ENCODE measurements at places on chromosomes 12 and 14.

DNA sequence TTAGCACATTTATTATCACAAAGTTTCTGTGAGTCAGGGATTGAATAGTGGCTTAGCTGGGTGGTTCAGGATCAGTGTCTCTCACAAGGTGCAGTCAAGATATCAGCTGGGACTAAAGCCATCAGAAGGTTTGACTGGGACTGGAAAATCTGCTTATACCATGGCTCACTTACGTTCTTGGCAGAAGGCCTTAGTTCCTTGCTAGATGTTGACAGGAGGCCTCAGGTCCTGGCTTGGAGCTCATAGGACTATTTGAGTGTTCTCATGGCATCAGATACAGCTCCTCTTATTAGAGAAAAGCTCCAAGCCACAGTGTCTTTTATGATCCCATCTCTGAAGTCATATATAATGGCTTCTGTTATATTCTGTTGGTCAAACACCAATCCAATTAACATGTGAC lies 127.3 kb downstream of the SLC6A15 start:
- DNase-seq, result no peak

GRCh38 chr14:36767603-36768281 lies 106.1 kb downstream of the PAX9 start:
- no peak for DNase-seq

DNA sequence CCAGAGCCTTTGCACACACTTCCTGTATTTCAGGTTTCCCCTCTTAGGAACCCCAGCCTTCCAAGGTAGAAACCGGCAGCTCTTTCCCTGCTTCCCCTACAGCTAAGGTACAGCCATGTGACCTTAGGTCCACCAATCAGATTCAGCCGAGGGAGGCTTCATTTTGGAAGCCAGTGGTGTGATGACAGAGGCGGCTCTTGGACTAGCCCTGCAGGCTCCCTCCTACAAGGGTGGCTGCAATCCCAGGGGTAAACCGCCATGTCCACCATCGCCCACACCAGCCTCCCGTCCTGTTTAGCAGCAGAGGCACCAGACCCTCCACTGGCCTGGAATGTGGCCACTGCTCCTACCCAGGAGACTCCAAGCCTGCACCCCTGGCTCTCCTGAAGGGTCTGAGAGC lies 65.6 kb downstream of the SERPINA3 start:
- no peak for DNase-seq

DNA sequence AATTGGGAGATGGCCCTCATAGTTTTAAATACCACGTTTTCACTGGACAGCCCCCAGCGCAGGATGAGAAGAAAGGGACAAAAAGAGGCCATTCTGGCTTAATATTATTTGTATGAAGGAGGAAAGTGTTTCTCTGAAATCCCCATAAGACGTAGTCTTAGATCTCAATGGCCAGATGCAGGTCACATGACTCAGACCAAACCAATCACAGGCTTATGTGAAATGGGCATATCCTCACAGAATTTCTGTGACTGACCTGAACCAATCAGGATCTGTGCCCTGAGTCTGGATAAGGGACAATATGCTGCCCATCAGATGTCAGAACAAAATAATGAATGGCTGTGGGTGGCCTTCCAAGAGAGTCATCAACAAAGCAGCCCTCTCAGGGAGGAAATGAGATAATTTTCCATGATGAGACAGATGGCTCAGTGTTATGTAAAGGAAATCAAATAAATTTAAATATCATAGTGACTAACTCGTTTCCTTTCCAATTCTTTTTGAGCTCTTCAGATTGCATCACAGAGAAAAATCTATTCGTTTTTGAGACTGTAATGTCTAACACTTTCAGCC lies 1009.5 kb upstream of the TMEM132C start:
- no peak for DNase-seq

DNA sequence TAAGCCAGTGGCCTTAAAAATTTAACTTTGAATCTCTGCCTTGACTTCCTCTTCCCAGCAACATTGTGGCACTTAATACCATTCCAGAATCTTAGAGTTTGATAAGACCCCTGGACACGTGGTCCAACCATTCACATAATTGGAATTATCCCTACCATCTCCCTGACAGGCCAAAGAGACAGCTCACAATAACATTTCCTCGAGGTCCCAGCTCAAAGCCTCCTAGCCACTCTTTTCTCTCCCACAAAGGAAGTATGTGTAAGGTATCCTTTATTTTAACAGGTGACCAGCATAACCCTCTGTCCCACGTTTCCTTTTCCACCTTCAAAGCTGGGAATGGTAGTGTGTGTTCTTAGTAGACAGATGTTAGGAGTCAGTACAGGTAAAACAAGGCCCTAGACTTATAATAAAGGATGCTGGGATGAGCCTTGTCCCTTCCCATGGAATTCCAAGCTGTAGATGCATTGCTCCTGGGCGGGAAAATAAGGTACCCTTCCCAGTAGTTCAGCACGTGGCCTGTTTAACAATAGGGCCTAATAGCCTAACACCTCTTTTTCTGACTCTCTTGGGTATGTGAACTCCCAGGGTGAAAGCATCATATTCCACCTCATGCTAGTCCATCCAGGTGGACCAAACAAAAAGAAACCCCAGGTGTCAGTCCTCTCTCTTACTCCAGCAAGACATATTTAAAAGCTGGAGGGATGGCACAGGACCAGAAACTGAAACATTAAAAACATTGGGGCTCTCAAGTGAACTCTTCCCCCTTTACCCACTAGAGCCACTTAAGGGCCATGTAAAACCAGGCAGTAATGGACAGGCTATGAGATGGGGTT lies 37.5 kb upstream of the COL2A1 start:
- no peak for DNase-seq

- no peak for DNase-seq
Observed at GRCh38 chr12:124677552-124678356, 110.3 kb upstream of the NCOR2 start.

DNA sequence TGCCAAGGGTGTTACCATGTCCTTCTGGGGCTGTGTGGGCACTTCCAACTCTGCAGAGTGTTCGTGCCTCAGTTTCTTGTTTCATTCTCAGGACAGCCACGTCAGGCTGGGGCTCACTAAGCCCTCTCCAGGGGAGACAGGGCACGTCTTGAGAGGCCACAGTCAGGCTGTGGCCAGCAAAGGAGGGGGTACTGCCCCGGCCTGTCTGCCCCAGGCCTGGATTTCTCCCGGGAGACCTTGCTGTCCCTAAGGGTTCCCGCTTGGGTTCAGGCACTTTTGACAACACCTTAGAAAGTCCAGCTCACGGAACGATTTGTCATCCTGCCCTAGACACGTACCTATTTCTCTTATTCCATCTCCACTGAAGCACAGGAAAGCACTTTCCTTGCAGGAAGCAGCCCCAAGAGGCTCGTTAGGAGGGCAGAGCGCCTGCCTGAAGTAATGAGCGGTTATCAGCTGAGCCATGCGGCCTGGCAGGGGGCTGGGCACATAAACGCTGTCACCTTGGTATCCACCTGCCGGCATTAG lies 290.4 kb upstream of the RTL1 start:
- no peak for DNase-seq

DNA sequence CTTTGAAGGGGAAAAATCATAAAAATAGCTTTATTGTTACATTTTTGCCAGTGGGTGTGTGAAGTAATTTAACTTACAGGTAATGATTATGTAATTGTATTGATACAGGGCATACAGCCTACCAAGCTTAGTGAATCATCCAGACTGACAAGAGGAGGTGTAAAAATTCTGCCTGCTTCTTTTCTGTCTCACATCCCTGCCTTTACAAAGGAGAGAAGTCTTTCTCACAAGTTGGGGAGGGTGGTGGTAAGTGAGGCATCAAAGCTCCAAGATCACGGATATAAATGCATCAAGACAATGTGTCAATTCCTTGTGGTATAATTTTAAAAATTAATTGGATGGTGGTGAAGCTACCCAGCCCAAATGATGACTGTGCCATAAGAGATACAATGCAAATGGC lies 39.0 kb upstream of the G2E3 start:
- no peak for DNase-seq

- no peak for DNase-seq
Observed at GRCh38 chr14:24777678-24778077, 143.7 kb upstream of the GZMB start.

- DNase-seq, result no peak
Observed at GRCh38 chr12:10031771-10032175, 1.3 kb downstream of the CLEC9A start.

DNA sequence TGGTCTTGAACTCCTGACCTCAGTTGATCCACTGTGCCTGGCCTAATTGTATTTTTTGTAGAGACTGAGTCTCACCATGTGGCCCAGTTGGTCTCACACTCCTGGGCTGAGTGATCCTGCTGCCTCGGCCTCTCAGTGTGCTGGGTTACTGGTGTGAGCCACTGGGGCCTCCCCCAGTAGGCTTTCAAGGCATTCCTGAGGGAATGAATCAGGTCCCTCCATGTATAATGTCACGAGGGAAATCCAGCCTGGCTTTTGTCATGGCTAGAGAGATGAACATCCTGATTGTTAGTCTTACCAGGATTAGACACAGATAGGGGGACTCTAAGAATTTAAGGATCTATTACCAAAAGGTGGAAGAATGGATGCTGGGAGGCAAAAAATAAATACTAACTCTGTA lies 51.9 kb downstream of the CPSF2 start:
- DNase-seq, result no peak

DNA sequence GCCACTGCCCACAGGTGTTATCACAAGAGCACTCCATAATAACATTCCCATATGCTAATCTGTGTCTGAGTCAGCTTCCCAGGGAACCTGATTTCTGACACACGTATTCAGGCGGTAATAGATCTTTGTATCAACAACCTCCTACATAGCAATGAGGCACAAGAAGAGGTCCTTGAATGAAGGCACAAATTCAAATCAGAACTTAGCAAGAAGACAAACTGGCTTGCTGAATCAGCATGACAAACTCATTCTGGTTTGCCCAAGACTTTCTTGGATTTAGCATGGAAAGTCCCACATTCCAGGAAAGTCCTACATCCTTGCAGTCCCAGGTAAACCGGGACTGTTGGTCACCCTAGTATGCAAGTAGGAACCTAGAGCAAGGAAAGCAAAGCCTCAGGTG lies 33.9 kb upstream of the RNU6-7 start:
- no peak for DNase-seq

DNA sequence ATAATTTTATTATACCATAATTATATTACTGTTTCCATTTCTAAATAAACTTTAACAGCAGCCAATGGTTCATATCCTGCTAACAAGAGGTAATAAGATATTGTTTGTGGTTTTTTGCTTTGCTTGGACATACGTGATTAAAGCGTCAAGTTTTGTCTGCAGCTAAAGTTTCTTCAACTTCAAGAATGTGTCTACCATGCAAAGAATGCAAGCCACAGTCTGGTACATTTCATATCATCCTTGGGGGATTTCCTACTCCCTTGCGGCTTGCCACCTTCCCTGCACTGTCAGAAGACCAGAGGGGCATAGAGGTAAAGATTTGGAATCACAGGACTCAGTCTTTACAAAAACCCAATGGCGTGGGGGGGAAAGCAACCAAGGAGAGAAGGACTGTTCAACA lies 125.2 kb downstream of the MED13L start:
- DNase-seq, result no peak

- no peak for DNase-seq
Observed at GRCh38 chr12:119668324-119668841, 450 bp downstream of the PRKAB1 start.

DNA sequence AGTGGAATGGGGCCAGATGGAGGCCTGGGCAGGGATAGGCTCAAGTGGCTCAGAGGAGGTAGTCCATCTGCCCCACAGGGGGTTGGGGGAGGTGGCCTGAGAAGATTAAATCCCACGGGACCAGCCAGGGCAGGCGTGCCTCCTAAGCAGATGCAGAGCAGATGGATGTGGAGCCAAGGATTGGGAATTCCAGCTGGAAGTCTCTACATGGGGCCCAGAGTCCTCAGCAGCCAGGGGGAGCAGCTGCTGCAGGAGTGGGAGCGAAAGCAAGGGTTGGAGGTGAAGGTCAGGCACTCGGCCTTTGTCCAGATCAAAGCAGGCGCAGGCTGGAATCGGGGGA lies 42.4 kb upstream of the VRK1 start:
- DNase-seq, result no peak

GRCh38 chr14:96181186-96182056 lies 23.2 kb upstream of the BDKRB2 start:
- no peak for DNase-seq

GRCh38 chr12:15208140-15208539 lies 13.1 kb downstream of the RERG start:
- no peak for DNase-seq

DNA sequence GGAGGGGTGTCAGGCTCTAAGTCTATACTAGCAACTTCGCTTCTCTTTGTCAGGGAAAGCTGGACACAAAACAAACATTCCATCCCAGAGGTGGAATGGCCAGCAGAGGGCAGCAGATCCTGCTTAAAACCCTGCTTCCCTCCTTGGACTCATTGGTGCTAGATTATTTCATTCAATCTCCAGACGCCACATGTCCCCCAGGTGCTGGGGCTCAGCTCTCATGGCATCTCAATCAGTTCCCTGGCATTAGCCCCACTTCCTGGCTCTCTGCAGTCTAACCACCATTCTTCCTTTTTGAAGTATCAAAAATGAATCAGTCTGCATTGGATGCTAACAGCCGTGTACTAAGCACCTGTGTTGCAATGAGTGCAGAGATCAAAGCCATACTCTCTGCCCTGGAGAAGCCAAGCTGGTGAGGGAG lies 8.1 kb upstream of the PPP1R1A start:
- peak; percentile 72 for DNase-seq

Data from activated CD4-positive, alpha-beta memory T cell treated with anti-CD3 and anti-CD28 coated beads for 36 hours (primary cell).